Upper lobe of right lung (tissue), 1 donor: ENCODE measurements at places on chromosomes 3 and 15. TPM values are rescaled to one million over a fixed set of nuclear protein-coding genes. Genes with fewer than 3 reads are reported as not detected.

GRCh38 chr3:48573973-48574585 lies 10.5 kb upstream of the UCN2 start:
- DNase-seq: no peak

DNA sequence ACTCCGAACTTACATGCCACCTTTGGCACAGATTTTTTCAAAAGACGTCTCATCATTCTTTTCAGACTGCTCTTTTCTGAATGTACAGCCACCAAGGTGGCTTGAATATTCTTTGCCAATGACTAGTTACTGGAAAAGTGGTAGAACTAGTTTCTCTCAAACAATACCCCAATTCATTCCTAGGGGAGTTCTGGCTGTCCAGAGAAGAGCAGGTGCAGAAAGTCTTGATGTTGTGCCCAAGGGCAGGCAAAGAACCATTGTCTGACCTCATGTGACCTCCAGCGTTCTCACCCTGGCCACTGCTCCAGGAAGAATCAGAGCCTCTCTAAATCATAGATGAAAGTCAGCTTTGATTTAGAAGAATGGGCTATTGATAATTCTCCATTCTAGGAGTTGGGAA lies 5.5 kb downstream of the LMOD3 start:
- no peak for DNase-seq

GRCh38 chr15:53644660-53645059 lies 114.8 kb downstream of the WDR72 start:
- DNase-seq: no peak

- no peak for DNase-seq
These were observed 363.5 kb downstream of the FOXP1 start for GRCh38 chr3:71219744-71220638.

- DNase-seq: no peak
These were observed 2.6 kb upstream of the NGLY1 start for GRCh38 chr3:25785826-25786225.

DNA sequence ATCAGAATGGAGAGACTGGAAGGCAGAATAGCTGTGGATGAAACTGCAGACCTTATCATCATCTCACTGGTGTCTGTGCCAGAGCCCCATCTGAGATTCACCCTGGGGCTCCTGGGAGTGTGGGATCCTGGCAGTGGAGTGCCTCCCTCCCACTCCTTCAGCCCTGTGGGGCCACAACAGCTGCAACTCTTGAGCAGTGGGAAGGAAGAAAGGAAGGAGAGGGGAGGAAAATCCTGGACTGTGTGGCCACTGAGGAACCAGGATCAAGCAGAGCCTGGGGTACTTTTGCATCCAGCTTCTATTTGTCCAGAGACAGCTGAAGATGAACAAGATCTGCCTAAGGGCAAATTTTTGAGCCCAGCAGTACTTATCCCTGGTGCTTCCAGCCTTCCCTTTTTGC lies 13.1 kb upstream of the ALDH1A2 start:
- no peak for DNase-seq

DNA sequence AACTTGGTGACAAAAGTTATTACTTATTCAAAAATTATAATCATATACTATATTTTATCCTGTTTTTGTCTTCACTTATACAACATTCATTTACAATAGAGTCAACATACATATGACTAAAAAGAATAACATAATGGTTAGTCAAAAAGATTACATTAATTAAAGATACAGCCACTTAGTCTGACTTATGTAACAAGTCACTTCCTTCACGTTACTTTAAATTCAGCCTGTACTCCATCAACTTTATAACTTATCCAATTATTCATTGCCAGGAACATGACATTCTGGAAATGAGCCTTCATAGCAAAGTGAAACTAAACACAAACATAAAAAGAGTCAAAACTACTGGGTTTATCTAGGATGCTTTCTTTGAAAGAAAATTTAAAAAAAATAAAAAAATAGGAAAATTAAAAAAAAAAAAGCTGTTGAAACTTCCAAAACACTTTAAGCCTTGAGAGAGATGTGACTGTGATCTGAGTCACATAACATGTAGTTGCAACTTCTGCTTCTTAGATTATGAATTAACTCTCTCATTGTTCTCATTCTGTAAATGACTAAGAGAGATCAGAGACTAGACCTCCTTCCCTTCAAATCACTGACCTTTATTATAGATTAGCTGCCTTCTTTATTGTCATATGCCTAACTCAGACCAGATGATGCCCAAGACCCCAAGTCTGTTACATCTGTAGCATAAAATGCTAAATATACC lies 107.8 kb downstream of the MYRIP start:
- DNase-seq: no peak

DNA sequence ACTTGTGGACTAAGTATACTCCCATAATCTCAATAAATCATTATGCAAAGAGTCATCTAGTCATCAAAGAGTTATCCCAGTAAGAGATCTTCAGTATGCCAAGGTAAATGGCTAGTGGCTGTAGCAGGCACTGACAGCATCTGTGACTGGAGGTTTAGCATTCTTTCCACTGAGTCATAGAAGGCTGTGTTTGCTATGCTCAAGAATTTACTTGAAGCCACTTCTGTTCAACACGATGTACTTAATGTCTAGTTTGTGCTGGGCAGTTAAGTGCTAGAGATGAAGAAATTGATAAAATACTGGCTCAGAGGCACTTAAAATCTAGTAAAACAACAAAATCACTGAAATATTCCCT lies 13.0 kb downstream of the ZBED2 start:
- DNase-seq: no peak

The ADAMTS9 gene
- total RNA-seq: 30.1 TPM

The MRPS25 gene
- total RNA-seq: 60.2 TPM
